Hematopoietic multipotent progenitor cell treated with erythropoietin and hydrocortisone succinate and interleukin-3 and kit ligand, for 4 days (in vitro differentiated cells): ENCODE measurements at places on chromosomes 16 and 17.
A peak's percentile ranks its signal among the peaks of the same experiment; 100 is the strongest.

DNA sequence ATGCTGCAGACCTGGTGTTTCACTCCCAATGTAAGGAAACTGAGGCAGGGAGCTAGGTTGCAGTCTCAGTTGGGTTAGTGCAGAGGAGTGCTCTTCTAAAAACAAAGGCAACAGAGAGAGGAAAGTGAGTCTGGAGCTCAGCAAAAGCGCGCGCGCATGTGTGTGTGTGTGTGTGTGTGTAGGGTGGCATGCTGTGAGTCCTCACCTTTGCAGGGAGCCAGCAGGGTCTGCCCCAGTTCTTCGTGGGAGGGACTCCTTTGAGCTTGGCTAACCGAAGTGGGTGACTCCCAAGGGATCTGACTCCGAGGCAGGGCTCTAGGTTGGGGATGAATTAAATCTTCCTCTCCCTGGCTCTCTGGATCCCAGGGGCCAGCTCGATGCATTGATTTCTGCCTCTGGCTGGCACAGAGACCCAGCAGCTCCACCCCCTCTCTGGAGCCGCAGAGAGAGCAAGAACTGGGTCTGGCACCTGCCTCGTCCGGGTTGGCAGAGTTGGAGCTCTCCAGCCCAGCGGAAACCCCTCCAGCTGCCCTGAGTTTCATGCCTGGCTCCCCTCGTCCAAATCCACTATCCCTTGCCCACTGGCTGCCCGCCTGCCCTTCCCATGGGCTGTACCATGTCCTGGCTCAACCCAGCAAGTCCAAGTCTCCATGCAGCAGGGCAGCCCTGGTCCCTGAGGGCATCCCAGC, 1.3 kb upstream of the BTBD17 start:
- no peak for DNase-seq

DNA sequence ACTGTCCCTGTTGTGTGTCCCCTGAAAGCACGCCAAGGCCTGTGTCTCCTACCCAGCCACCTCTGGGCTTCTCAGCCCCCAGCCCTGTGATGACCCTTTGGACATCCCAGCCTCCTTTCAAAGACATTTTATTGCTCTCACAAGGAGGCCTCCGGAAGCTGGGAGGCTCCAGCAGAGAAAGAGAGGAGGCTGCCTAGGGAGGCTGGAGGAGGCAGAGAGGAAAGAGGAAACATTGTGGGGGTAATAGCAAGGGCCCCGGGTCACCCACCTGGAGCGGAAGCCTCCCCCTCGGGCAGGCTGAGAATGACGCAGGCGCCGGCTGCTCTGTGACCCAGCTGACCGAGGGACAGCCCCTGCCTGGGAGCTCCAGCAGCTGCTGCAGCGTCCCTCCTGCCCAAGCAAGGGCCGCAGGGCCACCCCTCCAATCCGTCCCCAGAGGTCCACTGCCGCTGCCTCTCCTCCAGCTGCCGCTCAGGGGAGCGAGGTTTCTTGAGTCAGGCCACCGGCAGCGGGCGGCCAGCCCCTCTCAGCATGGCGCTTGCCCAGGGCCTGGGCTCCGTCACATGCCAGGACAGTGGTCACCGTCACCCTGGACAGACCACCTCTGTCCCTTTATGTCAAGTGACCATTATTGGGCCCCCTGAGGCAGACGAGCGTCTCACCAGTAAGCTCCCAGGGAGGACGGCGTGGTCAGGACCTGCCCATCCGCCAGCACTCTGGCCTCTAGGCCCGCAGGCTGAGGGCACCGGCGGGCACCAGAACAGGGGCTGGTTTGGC, 29.3 kb downstream of the ACTG1 start:
- DNase-seq = peak; percentile 61

- DNase-seq = peak; percentile 39
Measured at GRCh38 chr16:4936181-4936990, 562 bp downstream of the PPL start.

- DNase-seq = no peak
Measured at GRCh38 chr16:6146874-6147425, 1049.4 kb upstream of the EEF2KMT start.

GRCh38 chr17:81306898-81307510, 11.9 kb upstream of the SLC38A10 start:
- peak; percentile 37 for DNase-seq

GRCh38 chr17:36922175-36922574, 15.1 kb upstream of the LHX1 start:
- DNase-seq = no peak
